ENCODE measurements at places on chromosomes 16 and 17.

GRCh38 chr17:73096866-73097265 lies 4.4 kb upstream of the SLC39A11 start:
- no peak for DNase-seq

DNA sequence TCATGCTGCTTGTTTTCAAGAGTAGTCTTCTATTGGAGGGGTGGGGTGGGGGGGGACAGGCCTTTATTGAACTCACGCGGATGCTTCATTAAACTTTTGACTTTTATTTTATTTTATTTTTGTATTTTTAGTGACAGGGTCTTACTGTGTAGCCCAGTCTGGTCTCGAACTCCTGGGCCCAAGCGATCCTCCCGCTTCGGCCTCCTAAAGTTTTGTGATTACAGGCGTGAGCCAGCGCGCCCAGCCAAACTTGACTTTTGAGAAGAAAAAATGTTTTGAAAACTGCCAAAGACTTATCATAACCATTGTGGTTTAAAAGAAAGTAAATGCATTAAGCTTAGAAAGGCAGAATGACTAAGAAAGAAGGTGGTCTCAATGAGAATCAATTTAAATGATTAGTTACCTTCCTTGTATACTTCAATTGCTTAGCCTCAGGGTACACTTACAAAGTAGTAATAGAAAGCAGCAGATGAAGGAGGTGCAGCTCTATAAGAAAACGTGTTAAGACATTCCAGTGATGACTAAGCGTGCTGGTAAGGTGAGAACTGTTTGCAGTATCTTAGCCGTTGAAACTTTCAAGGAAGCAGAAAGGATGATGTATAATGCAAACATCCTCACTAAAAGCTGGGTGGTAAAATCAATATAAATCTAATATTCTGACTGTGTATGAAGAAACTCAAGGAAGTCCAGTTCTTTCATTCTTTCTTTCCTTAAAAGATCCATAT lies 1.2 kb downstream of the AP2B1 start:
- no peak for DNase-seq

- no peak for DNase-seq
Measured at GRCh38 chr16:64397945-64398508, 723.8 kb downstream of the CDH11 start.

DNA sequence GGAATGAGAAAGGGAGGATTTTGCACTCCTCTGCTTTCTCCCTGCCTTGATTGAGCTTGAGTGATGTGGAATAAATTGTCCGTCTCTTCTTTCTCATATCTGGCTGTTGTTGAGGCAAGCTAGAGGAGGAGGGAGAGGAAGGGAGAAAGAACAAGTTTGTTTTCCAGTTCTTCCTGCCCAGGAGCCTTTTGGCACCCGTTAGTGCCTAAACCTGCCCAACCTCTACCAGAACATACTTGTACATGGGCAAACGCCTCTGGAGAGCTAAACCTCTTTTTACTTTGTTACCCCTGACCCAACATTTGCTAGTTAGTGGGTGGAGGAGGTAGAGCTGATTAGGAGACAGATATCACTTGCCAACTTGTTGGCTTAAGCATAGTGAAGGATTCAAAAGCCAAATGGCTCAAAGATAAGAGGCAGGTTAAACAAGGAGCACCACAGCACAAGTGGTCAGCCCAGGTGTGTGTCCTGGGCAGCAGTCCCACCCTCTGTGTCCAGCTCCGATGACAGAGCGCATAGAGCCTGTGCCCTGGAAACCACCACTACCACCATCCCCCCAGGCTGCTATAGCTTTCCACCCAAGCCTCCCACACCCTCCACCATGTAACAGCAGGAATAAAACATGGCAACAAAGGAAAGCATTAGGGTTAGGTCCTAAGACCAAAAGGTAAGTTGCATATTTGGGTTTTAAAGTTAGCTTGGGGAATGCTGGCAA lies 6.5 kb downstream of the ODF4 start:
- no peak for DNase-seq

GRCh38 chr16:68995011-68995504 lies 110.4 kb upstream of the HAS3 start:
- DNase-seq: no peak

DNA sequence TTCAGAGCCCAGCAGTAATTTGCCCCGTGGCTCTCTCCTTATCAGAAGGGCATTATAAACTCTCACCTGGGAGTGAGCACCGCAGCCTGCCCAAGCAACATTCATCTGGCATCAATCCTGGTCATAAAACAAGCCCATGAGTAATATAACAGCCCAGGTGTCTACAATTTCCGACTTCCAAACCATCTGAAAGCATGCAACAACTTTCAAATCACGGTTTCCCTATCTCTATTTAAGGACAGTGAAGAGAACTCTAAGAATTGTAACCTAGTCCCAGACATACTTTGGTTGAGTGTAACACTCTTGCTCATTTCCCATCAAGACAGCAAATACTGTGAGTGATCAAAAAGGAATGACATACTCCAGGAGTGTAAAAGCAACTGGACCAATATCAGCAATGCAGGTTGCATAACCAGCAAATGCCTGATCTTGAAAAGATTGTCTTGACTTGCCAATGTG lies 487.4 kb upstream of the SOX9 start:
- DNase-seq: no peak

DNA sequence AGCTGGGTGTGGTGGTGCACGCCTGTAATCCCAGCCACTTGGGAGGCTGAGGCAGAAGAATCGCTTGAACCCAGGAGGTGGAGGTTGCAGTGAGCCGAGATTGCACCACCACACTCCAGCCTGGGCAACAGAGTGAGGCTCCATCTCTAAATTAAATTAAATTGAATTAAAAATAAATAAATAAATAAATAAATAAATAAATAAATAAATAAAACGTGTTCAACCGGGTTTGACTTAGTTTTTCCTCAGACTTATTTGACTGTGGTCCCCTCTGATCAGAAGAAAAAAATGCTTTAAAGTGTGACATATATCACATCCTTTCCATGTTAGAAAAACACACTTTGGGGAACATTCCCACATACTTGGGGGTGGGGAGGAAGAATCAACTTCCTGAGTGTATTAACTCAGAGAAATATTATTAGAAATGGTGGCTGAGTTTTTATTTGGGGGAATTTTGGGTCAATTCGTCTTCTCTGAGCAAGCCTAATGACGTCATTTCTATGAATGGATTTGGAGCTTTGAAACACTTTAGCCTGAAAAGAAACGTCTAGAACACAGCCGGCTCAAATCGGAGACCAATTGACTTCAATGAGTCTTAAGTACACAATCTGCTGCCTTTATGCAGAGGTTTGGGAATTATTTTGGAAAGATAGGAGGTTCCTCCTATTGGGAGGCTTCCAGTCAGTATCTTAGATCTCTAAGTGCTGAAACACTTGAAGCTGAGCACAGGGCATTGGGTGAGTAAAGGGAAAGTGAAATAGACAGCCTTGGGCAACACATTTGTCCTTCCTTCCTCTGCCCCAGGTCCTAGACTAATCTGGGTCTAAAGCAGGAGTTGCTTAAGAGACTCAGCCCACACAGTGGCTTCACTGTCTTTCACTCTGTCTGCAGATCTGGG lies 132.6 kb downstream of the PITPNC1 start:
- DNase-seq: no peak

GRCh38 chr17:80888276-80889160 lies 103.1 kb upstream of the CHMP6 start:
- DNase-seq: no peak

DNA sequence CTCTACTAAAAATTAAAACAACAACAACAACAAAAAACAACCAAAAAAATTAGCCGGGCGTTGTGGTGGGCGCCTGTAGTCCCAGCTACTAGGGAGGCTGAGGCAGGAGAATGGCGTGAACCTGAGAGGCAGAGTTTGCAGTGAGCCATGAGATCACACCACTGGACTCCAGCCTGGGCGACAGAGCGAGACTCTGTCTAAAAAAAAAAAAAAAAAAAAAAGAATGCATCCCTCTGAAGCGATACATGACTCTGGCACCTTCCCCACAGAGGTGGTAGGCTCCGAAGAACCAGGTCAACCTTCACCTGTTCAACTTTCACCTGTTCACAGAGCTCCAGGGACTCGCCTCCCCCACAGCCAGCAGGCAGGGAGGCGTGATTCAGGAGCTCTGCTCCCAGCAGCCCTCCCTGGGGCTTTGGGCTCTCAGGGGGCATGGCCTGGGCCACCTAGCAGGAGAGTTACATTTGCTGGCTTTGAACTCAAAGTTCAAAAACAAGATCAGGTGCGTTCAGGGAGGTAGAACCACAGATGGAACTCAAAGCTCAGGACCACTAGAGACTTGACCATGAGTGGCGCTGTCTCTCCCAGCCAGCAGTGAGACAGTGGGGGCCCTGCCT lies 5.6 kb downstream of the VAC14 start:
- DNase-seq: no peak

DNA sequence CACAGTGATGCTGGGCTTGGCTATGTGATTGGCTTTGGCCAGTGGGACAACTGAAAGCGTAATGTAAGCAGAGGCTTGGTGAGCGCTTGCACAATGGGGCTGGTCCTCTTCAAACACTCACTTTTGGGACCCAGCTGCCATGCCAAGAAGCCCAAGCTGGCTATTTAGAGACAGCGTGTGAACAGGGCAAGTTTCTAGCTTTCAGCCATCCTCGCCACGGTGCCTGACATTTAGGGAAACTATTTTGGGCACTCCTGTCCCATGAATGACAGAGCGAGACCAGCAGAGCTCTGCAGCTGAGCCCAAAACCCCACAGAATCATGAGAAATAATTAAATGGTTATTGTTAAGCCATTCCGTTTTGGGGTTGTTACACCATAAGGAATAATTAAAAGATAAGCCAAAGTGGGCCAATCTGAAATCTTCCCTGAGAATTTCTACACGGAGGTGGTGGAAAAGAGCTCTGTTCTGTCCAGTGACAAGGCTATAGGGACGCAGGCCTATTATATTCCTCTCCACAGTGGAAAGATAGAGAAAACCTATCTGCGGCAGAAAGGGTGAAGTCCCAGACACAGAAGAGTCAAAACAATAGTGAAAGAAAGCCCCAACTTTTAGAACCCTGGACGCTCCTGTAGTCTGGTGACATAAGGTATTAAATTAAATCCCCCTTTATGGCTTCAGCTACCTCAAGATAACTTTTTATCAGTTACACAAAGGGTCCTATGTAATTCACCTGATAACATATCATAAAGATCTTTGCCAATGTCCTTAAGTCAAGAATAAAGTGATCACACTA lies 10.8 kb upstream of the RPRML start:
- DNase-seq: no peak

GRCh38 chr16:81035975-81036750 lies 521 bp downstream of the ATMIN start:
- DNase-seq: no peak

DNA sequence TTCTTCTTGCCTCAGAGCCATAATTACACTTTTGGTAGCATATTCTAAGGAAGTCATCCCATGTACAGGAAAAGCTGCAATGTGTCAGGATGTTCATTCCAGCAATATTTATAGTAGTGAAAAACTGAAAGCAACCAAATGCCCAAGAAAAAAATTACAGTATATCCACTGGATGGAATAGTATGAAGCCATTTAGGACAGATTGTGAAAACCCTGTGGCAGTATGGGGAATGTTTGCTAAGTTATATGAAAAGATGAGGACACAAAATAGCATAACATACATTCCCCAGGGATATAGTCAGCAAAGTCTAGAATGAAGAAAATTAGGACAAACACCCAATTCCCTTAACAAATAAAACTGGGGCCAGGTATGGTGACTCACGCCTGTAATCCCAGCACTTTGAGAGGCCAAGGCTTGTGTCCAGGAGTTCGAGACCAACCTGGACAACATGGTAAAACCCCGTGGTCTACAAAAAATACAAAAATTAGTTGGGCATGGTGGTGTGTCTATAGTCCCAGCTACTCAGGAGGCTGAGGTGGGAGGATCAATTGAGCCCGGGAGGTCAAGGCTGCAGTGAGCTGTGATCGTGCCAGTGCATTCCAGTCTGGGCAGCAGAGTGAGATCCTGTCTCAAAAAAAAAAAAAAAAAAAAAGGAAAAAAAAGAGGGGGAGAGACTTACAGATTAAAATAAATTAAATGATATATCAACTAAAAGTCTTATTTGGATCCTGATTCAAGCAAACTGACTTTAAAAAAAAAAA lies 2.3 kb downstream of the LRRC3C start:
- no peak for DNase-seq

DNA sequence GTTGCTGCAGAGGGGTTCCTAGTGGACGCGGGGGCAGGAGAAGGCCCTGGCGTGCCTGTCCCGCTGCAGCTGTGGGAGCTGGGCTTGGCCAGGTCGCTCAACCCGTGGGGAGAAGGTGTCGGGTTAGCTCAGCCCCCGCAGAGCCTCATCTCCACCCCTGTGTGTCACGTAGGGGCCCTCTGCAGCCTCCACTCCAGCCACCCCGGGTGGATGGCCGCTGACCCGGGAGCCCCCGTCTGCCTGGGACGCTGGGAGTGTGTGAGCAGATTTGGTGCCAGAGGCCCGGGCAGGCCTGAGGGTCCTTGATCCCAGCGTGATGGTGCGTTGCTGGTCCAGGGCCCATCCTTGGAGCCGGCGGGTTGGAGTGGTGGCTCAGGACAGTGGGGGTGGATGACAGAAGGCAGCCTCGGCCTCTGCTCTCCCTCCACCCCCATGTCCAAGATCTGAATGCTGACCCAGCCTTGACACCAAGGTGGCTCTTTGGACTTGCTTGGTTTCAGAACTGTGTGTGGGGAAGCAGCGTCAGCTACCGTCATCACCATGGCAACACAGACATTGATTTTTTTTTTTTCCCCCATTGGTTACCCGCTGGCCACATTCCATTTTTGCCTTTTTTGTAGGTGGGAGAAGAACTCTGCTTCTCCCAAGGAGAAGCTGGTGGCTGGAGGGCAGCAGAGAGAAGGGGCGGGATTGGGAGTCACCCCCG lies 35.7 kb downstream of the BAIAP2 start:
- DNase-seq: no peak

DNA sequence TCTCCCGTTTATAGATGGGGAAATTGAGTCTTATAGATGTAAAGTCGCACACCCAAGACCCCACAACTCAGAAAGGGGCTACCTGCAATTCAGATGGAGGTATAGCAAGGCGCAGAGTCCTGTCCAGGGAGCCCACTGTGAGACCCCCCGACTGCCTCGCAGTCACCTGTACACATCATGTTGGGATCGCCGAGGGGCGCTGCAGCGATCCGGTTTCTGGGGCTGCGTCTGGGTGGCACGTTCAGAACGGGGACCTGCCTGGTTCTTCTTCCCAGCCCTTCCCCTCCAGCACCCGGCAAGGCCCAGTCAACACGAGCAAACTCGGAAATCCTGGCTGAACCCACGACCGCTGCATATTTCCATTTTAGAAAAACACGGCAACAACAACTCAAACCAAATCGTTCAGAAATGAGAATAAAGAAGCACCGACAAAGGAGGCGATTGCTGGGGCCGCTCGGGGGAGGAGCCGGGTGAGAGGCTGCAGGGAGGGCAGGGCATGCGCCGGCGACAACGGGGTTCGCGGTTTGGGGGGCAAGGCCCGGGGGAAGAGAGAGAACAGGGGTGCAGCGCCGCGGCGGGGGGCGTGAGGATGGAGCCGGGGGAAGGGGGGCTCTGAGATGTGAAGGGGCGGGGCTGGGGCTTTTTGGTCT lies 643 bp downstream of the HSDL1 start:
- no peak for DNase-seq

Data from tibial nerve (tissue), 4 donors.